Occipital lobe (tissue), 3 donors: ENCODE measurements at places on chromosomes 11 and 22. TPM values are rescaled to one million over a fixed set of nuclear protein-coding genes. Genes with fewer than 3 reads are reported as not detected.
A peak's percentile ranks its signal among the peaks of the same experiment; 100 is the strongest.

DNA sequence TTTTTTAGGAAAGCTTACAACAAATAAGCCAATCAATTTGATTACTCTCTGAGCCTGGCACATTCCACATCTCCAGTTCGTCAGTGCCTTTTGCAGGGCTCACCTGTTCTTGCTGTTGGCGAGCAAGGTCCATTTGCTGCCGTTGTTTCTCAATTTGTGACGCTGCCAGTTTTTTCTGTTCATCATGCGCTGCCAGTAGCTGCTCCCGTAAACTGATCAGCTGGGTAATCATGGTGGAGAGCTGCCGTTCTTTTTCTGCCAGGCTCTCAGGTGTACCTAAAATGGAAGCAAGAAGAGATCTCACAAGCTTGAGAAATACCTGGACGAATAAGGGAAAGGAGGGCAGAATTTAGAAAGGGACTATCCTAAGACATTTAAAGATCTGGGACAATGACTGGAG is 169.7 kb downstream of the SOX6 start:
- no peak for DNase-seq

- no peak for DNase-seq
Observed at GRCh38 chr11:5719703-5720495, 16.3 kb upstream of the OR56B1 start.

POTEH gene
- not detected for total RNA-seq

DNA sequence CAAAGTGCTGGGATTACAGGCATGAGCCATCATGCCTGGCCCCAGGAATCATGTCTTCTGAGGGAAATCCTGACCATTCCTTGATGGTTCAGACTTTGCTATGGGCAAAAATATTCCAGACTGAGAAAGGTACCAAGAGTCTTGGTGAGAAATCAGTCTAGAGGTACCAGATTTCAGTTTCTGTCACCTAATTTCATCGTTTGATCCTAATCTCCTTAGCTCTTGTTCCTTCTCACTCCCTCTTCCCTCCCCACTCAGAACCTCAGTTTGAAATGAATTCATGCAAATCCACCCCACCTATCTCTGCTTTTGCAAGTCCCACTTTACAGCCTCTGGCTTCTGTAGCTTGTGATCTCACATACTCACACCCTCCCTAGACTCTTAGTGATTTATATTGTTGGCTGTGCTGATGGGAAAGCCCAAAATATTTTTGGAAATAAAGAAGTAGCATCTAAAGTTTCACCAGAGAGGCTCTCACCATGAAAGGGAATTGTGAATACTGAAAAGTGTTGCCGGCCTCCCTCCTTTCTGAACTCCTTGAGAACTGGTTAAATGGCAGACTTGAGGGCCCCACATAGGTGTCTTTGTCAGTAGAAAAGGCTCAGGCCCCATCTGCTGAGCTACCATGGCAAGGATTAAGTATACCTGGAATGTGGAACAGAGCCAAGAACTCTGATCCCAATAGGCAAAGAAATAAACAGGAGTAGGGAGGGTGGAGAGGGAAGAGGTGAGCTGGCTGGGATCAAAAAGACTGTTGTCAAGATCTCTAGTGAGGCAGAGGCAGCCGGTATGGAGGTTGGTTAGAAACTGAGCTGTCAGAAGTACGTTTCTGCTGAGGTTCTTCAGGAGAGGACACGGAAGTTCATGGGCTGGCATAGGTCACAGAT is 190.5 kb upstream of the MTMR2 start:
- DNase-seq: no peak

SELENOM gene
- 13.9 TPM for total RNA-seq

- no peak for DNase-seq
Observed at GRCh38 chr11:19193916-19194315, 7.9 kb downstream of the CSRP3 start.

- DNase-seq: no peak
Observed at GRCh38 chr11:114171257-114172054, 111.9 kb downstream of the ZBTB16 start.

MMP27 gene
- not detected for total RNA-seq

ACR gene
- total RNA-seq: not detected

LRRN4CL gene
- 0.16 TPM for total RNA-seq

GRCh38 chr11:118618115-118618990 is 10.9 kb downstream of the PHLDB1 start:
- peak; percentile 58 for DNase-seq

- no peak for DNase-seq
Observed at GRCh38 chr11:78535027-78535426, 39.6 kb downstream of the NARS2 start.

DNA sequence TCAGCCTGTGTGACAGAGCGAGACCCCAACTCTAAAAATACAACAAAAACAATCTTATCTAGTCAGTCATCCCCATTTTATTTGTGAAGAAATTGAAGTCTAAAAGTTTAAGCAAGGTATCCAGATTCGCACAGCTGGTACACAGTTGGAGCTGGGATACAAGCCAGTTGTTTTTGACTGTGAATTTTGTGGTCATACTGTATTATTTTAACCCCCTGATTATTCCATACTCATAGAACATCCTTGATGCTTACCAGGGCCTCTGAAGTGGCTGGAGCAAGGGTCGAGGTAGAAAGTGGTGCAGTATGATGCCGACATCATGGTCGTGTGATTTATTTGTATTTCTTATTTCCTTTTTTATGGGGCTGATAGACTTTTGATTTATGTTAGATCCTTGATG is 50.0 kb downstream of the BID start:
- DNase-seq: no peak

- no peak for DNase-seq
Observed at GRCh38 chr11:415640-416041, 842 bp upstream of the SIGIRR start.

DNA sequence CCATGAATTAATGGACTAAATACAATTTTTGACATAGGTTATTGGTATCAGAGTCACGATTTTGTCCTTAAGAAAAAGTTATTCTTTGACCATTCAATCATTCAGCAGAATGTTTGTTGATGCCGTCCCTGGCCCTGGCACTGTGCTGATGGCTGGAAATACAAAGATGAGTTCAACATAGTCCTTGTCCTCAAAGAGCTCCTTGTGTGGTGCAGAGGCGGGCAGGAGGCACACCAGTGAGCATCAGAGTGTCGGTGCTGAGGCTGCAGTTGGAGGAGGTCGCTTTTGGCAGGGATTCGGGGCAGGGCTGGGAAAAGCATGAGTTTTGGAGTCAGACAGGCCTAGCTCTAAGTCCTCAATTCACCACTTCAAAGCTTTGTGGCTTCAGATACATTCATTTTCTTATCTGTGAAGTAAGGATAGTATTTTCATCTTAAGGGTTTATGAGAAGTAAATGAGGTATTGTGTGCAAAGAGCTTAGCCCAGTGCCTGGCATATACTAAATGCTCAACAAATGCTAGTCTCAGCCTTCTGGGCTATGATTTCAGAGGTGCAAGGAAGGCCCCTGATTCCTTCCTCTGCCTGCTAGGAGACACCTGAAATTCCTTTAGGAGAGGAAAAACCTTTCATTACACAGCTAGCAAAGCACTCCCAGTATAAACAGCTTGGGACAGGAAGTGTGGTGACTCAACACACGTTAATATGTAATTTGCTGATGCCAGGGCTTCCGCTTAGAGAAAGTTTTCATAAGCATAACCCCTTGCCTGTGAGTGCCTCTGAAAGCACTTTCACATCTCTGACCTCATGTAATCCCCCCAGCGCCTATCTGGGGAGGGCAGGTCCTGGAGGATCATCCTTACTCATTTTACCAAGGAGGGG is 113.8 kb downstream of the NECTIN1 start:
- peak; percentile 58 for DNase-seq

GRCh38 chr22:44098021-44098739 is 74.1 kb downstream of the PARVB start:
- no peak for DNase-seq

CRYAB gene
- total RNA-seq: 10.3 TPM

- no peak for DNase-seq
Observed at GRCh38 chr22:45455212-45455611, 41.7 kb downstream of the RIBC2 start.

- DNase-seq: no peak
Observed at GRCh38 chr11:133930767-133931448, 25.9 kb downstream of the IGSF9B start.

GRCh38 chr11:121696177-121696871 is 243.6 kb upstream of the SORL1-AS1 start:
- peak; percentile 48 for DNase-seq

DNA sequence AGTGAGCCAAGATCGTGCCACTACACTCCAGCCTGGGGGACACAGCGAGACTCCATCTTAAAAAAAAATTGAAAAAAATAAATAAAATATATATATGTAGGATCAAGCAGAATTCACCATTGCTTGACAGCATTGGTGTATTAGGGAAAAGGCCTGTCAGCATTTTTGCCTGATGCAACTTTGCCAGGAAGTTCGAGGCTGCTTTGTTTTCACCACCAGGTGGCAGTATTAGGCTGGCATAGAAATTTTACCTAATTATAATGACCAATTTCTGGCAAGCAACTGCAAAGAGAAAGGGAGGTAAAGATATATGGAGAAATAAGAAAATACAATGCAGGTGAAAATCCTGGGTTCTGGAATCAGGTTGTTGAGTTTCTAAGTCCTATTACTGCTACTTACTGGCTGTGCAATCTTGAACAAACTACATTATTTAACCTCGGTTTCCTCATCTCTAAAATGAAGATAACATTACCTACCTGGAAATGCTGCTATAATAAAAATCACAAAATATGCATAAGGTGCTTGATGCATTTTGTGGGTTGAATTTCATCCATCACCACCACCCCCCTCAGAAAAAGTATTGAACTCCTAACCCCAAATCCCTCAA is 24.7 kb downstream of the LAYN start:
- DNase-seq: peak; percentile 7

MMP12 gene
- total RNA-seq: not detected

DNA sequence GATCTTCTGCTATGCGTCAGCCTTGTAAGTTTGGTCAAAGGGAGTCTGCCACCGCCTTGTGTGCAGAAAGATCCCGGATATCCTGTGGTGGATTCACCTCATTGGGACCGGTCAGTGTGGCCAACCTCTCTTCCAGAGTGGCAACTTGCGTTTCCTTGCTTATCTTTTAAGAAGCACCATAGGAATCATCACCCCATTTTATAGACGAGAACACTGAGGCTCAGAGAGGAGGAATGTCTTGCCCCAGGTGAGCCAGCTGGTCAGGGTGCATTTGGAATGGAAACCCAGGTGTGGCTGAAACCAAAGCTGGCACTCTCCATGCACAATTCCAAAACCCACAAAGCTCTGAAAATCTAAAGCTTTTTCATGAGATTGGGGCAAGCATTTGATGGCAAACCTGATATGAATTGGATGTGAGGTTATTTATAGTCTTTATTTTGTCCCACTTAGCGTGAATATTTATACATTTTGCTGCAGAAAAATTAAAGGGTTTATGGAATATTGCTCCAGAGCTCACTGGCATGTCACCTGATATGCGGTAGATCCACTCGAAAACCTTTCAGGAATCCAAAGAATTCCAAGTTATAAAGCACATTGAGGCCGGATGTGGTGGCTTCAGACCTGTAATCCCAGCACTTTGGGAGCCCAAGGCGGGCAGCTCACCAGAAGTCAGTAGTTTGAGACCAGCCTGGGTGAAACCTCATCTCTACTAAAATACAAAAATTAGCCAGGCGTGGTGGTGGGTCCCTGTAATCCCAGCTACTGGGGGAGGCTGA is 12.1 kb upstream of the EIF3D start:
- no peak for DNase-seq

- no peak for DNase-seq
Observed at GRCh38 chr11:21460082-21460481, 732.8 kb upstream of the ANO5 start.

JAM3 gene
- total RNA-seq: 41.8 TPM

GRCh38 chr22:50339945-50340879 is 2.9 kb upstream of the PPP6R2 start:
- no peak for DNase-seq

PGA3 gene
- 0.31 TPM for total RNA-seq

- DNase-seq: no peak
Observed at GRCh38 chr11:33651555-33651954, 49.1 kb downstream of the C11orf91 start.

GGT5 gene
- 0.94 TPM for total RNA-seq

DNA sequence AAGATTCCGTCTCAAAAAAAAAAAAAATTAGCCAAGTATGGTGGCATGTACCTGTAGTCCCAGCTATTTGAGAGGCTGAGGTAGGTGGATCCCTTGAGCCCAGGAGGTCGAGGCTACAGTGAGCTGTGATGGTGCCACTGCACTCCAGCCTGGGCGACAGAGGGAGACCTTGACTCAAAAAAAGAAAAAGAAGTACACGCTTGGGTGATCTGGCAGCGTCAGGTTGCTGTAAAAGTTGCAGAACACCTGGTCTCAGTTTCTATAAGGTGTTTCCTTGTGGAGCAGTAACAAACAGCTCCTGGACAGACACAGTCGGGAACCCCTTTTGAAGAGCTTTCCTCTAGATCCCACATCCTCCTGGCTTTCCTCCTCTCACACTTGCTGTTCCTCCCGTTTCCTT is 45.8 kb downstream of the SCGB1A1 start:
- no peak for DNase-seq

PRG3 gene
- total RNA-seq: 0.31 TPM

OR6T1 gene
- not detected for total RNA-seq

DNA sequence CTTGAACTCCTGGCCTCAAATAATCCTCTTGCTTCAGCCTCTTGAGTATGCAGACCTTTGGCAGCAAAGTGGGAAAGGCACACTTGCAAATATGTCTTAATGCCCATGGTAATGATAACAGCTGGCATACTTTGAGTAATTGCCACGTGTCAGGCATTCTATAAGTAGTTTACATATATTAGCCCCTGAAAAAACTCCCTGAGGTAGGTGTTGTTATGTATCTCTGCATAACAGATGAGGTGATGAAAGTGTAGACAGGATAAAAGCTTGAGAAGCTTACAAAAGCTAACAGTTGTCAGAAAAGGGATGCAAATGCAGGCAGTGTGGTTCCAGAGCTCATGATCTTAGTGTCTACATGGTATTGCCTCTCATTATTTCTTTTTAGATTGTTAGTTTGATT is 291.1 kb upstream of the C11orf87 start:
- DNase-seq: no peak

- no peak for DNase-seq
Observed at GRCh38 chr11:119320240-119320775, 3.4 kb upstream of the MCAM start.

DNA sequence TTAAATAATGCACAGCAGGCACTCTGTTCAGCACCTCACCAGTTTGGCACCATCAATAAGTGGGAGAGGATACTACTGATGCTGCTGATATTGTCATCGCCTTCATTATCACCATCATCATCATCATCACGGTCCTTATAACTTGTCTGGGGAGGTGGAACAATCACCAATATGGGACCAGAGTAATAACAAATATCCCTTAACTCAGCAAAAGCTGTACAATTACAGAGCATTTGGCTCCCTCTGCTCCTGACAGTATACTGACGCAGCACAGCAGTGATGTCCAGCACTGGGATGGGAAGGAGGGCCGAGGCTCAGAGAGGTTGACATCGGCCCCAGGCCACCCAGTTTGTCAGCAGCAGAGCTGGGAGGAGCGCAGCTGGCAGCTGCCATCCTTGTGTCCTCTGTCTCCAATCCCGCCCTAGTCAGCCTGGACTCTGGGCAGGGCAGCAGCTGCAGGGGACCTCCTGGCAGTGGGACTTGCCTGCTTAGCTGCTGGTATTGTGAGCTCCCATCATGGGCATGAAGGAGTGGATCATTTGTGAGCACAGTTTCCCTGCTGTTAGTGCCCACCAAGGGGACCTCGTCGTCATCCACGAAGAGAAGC is 90.0 kb downstream of the DHCR7 start:
- DNase-seq: no peak
